ENCODE measurements at places on chromosomes 11 and 22. TPM values are rescaled to one million over a fixed set of nuclear protein-coding genes. Genes with fewer than 3 reads are reported as not detected.

The OR8D4 gene
- not detected for total RNA-seq

The PAX6 gene
- not detected for total RNA-seq

The TYR gene
- total RNA-seq: not detected

The CASP5 gene
- not detected for total RNA-seq

The OR52A1 gene
- total RNA-seq: not detected

The APOA4 gene
- total RNA-seq: not detected

The POU2AF2 gene
- not detected for total RNA-seq

The MPZL3 gene
- 0.12 TPM for total RNA-seq

The OR4A16 gene
- total RNA-seq: not detected

The USP2 gene
- total RNA-seq: under 0.01 TPM

The KDELR3 gene
- 121 TPM for total RNA-seq

The LRRC56 gene
- 0.23 TPM for total RNA-seq

The SCO2 gene
- 1.2 TPM for total RNA-seq

The SYNGR1 gene
- 23.6 TPM for total RNA-seq

The TMEM191B gene
- total RNA-seq: 0.60 TPM

The BATF2 gene
- 0.15 TPM for total RNA-seq

The GLYATL2 gene
- total RNA-seq: not detected

The LMO1 gene
- not detected for total RNA-seq

The MS4A6E gene
- total RNA-seq: not detected

The PNPLA3 gene
- 2.4 TPM for total RNA-seq

The GUCY1A2 gene
- total RNA-seq: 0.75 TPM

The LINC01488 gene
- total RNA-seq: 0.08 TPM

The BLID gene
- 11.9 TPM for total RNA-seq

The TOLLIP gene
- 24.3 TPM for total RNA-seq

The MN1 gene
- 0.47 TPM for total RNA-seq

The CABP7 gene
- not detected for total RNA-seq

The MUC5AC gene
- not detected for total RNA-seq

The OR4D11 gene
- total RNA-seq: not detected

The MAJIN gene
- not detected for total RNA-seq

The NELL1 gene
- not detected for total RNA-seq

The OR51B2 gene
- not detected for total RNA-seq

The PRAME gene
- not detected for total RNA-seq

The AGBL2 gene
- total RNA-seq: 0.70 TPM

The CD44 gene
- 449 TPM for total RNA-seq

The KRTAP5-11 gene
- total RNA-seq: not detected

The SEPTIN3 gene
- total RNA-seq: 0.35 TPM

All from smooth muscle cell of the coronary artery (primary cell).